ENCODE measurements at places on chromosomes 2 and 18. TPM values are rescaled to one million over a fixed set of nuclear protein-coding genes. Genes with fewer than 3 reads are reported as not detected.

DNA sequence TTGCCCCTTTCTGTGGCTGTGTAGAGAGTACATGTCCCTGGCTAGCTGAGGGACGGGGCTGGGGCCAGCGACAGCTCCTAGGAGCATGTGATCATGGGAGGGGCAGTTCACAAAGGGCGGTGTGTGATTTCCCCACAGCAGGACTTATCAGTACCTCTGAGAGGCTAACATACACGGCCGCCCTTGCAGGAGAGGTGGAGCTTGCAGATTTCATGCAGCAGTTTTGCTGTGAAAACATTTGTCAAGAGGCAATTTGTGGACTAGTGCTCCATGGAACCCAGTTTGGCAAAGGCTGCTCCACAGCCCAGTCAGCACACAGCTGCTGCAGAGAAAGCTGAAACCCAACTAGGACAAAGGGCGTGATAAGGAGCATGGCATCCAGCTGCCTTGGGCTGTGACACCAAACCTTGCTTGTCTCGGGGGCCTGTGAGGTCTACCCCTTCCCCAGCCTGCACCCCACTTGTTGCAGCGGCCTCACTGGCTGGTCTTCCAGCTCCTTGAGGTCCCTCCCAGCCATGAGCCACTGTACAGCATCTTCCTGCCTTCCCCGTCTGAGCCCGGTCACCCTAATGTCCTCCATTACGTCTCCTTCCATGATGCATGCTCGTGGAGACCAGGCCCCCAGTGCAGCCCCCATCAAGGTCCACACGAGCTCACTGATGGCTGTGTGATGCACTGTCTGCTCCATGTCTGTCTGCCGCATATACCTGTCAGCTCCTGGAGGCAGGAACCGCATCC is 121.4 kb upstream of the HDAC4 start:
- no peak for DNase-seq

GRCh38 chr2:123073371-123073770 is 951.7 kb upstream of the CNTNAP5 start:
- DNase-seq = no peak

GRCh38 chr2:13006829-13007717 is 290.3 kb downstream of the TRIB2 start:
- DNase-seq = peak; percentile 26

The MBOAT2 gene
- total RNA-seq = 2.1 TPM

DNA sequence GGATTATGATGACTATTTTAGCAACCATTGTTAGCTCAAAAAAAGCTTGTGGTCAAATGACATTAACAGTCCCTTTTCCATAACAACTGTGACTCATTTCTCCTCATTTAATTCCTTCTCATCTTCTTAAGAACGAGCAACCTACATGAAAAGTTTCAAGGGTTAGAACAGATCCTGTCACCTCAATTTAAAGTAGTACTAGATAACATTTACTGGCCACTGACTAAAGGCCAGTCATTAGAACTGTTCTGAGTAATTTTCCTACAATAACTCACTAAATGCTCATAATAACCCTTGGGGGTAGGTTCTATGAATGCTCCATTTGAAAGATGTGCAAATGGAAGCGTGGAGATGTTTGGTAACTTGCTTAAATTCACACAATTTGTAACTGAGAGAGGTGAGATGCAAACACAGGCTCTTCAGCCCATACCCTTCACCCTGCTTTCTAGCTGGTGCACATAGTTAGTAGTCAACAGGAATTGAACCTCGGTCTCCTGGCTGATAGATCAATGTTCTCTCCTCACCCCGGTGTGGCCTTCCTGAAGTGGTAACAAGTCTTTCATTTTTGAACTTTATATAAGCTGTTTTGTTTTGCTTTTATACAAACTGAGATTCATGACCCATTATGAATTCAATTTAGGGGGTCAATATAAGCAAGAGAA is 212.5 kb downstream of the SETBP1 start:
- DNase-seq = no peak

The SESTD1 gene
- 16.1 TPM for total RNA-seq

The SLC5A7 gene
- not detected for total RNA-seq

DNA sequence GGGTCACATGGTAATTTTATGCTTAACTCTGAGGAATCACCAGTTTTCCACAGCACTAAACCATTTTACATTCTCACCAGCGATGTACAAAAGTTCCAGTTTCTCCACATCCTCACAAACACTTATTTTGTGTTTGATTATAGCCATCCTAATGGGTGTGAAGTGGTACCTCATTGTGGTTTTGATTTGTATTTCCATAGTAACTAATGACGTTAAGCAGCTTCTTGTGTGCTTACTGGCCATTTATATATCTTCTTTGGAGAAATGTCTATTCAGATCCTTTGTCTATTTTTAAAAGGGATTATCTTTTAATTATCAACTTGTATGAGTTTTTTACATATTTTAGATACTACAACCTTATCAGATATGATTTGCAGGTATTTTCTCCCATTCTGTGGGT is 42.0 kb downstream of the CCDC150 start:
- no peak for DNase-seq

The KIF3C gene
- total RNA-seq = 10.3 TPM

The ACVR1 gene
- 38.2 TPM for total RNA-seq

The SERPINB3 gene
- not detected for total RNA-seq

DNA sequence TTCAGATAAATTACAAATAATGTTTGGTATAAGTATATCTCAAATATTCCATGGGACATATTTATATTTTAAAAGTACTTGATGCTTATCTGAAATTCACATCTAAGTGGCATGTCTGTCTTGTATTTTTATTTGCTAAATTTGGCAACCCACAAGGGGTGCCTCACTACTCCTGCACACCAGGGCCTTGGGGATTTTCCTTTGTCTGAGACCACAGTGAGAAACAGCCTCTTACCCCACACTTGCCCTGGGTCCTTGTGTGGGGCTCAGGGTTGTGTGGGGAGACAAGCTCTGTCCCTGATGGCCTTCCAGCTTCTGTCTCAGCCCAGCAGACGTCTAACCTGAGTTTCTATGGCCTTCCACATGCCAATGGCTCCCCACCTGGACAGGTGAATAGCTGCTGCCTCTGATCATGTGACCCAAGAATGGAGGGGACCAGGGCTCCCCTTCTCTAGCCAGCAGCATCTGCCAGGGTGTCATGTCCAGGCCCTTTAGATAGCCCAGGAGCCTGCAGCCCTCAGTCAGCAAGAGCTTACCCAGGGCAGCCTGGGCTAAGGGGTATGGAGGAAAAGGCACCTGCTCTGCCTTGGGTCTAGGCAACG is 49.5 kb upstream of the MRPL33 start:
- DNase-seq = no peak

- DNase-seq = no peak
These were observed 98.4 kb downstream of the UPP2 start for GRCh38 chr2:158199928-158200650.

GRCh38 chr2:28381225-28382180 is 11.2 kb upstream of the FOSL2 start:
- DNase-seq = no peak

The SOCS6 gene
- 0.87 TPM for total RNA-seq

The IRS1 gene
- 0.90 TPM for total RNA-seq

The ANO7 gene
- total RNA-seq = 0.16 TPM

DNA sequence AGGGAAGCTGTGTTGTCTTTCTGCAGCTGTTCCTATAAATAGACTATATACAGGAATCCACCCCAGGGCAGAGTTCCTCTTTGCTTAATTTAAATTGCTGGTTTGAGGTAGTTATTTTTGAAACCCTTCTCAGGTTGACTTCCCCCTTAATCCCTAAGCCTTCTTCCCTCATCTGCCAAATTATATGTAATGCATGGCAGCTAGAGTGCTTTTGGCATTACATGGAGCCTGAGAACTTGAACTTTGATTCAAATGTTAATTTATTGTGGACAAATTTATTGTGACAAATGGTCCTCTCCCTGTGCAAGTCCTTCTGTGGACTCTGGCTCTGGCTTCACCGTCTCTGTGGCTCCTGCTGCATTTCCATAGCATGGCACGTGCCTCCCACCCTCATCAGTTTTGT is 29.2 kb downstream of the MYO1B start:
- no peak for DNase-seq

The VWA3B gene
- not detected for total RNA-seq

DNA sequence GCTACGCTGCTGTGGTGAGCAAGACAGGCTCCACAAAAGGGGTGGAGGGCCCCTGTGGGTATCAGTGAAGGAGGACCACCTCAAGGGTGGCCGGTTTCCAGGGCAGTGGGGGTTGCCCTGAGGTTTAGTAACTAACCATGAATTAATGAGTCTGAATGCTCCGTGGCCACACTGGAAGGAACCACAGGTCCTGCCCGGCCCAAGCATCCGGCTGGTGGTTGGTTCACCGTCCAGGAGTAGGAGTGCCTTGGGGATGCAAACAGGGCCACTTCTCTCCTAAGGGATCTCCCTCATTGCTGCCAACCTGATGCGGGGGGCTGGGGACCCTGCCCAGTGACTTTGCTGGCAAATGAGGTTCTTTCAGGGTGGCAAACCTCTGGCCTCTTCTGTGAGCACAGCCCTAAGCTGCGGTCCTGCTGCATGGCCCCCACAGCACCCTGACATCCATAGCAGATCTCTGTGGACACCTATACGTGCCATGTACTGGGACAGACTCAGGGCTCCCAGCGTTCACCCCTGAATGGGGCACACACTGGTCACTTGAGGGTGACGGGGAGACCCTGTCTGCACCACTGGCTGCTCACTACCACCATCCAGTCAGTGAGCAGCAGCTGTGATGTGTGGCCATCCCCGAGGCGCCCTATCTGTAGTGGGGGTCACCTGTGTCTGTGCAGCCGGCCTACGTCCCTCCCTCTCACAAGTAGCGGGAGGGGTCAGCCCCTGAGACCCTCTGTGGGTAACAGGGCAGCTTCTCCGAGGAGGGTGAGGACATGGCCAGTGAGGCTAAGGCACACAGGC is 41.6 kb downstream of the HS6ST1 start:
- peak; percentile 6 for DNase-seq

The MAB21L4 gene
- total RNA-seq = not detected

The UGT1A1 gene
- total RNA-seq = not detected

DNA sequence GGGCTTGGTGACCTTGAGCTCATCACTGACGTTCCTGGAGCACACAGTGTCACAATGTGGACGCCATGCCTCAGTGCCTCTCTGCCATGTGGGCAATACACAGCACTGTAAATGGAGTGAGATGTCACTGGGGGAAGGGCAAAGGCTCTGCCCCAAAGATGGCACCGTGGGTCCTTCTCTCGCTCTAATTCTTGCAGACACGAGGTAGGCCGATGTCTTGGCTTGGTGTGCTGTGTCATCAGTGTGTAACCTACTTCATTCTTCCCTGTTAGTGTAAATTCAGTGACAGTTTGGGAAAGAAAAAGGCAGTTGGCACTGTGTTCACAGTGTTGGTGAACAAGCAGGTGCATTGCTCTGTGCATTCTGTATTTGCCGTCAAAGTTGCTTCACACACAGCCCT is 309.3 kb upstream of the MYT1L start:
- DNase-seq = no peak

- no peak for DNase-seq
These were observed 114.8 kb upstream of the RGPD4 start for GRCh38 chr2:107711941-107712340.

The UGT1A5 gene
- not detected for total RNA-seq

DNA sequence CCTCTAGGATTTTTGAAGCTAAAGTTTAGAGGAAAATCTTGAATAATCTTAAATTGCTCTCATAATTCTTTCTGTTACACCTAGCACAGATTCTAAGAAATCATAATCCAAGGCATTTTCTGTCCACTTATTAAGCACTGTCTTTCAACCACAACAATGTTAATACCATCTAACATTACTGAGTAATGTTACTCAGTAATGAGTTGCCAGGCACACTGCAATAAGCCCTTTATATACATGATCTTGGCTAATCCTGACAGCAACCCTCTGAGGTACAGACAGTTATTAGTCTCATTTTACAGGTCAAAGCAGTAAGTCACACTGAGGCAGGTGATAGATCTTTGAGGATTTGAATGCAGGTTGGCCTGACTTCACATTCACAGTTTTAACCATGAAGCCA is 291.9 kb downstream of the ALK start:
- DNase-seq = no peak

DNA sequence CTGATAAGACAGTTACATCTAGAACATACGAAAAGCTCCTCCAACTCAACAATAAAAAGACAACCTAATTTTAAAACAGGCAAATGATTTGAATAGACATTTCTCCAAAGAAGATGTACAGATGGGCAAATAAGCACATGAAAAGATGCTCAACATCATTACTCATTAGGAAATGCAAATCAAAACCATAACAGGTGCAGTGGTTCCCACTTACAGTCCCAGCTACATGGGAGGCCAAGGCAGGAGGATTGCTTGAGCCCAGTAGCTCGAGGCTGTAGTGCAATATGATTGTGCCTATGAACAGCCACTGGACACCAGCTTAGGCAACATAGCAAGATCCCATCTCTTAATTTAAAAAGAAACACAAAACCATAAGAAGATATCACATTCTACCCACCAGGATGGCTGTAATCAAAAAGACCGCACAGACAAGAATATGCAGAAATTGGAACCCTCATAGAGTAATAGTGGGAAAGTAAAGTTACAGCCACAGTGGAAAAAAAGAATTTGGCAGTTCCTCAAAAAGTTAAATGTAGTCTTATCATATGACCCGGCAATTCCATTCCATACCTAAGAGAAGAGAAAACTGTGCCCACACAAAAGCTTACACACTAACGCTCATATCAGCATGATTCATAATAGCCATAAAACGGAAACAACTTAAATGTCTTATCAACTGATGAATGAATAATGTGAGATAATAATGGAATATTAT is 30.5 kb upstream of the ARMC9 start:
- DNase-seq = no peak

DNA sequence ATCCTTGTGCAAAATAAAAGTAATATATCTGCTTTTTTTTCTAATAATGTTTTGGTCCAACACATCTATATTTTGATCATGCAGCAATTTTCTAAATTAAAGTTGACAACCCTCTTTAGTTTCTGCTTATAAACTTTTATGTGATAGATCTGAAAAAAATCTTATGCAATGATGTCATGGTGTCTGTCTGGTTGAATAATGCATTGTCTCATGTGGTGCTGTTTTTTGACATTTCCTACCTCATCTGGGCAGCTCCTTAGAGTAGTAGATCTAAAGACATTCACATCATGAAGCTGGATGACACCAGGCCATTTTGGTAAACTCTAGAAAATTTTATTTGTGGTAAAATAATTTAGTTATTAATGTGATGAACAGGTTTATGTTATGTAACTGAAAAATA is 106.8 kb upstream of the FN1 start:
- no peak for DNase-seq

DNA sequence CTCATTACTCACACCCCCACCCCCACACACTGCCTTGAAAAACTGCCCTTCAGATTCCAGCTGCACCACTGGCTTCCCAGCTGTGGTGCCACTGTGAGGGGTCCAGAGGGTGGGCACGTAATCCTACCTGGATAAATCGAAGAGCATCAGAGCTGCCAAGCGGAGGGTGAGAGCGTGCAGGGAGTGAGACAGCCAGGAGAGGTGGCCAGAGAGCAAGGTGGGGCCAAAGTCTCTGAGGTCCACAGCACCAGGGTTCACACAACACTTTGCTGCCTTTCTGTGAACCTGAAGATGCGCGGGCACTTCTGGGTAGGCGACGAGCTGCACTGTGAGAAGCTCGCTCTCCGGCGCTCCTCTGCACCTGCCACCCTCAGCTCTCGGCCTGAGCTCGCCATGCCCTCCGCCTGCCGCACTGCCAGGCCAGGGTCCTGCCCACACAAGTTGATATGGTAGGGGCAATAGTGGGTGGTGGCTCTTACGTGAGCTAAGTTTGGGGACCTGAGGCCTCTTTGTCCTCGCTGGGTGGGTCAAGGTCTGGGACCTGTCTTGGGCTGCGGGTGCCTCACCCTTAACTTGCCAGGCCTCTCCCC is 83.9 kb downstream of the MARCO start:
- no peak for DNase-seq

The IL1F10 gene
- total RNA-seq = not detected
